ENCODE measurements at places on chromosomes 2 and 18.

DNA sequence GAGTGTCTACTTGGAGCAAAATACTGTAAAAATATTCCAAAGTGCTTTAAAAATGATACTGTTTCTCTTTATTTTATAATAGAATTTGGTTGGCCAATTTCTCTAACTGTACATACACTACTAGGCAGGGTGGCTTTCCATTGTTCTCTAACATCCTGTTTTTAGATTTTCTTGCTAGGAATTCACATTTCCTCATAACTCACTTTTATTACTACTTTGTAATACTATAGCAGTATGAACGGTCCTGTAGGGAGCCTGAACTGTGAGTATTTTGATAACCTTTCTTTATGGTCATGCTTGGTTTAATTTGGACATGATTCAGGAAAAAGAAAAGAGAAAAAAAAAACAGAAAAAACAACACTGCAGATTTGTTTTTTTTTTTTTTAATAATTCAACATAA is 37.8 kb downstream of the GCG start:
- no peak for DNase-seq

GRCh38 chr2:171210864-171211431 is 50.3 kb upstream of the TLK1 start:
- DNase-seq, result no peak

GRCh38 chr2:124159166-124159565 is 134.1 kb downstream of the CNTNAP5 start:
- no peak for DNase-seq

- DNase-seq, result peak; percentile 54
Measured at GRCh38 chr18:47730795-47731194, 199.7 kb downstream of the SMAD2 start.

DNA sequence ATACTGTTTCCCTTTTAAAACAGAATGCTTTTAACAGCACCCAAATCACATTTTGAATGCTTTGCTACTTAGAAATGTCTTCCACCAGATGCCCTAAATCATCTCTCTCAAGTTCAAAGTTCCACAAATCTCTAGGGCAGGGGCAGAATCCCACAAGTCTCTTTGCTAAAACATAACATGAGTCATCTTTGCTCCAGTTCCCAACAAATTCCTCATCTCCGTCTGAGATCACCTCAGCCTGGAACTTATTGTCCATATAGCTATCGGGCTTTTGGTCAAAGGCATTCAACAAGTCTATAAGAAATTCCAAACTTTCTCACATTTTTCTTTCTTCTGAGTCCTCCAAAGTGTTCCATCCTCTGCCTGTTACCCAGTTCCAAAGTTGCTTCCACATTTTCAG is 1374.5 kb upstream of the NXPH2 start:
- DNase-seq, result no peak

DNA sequence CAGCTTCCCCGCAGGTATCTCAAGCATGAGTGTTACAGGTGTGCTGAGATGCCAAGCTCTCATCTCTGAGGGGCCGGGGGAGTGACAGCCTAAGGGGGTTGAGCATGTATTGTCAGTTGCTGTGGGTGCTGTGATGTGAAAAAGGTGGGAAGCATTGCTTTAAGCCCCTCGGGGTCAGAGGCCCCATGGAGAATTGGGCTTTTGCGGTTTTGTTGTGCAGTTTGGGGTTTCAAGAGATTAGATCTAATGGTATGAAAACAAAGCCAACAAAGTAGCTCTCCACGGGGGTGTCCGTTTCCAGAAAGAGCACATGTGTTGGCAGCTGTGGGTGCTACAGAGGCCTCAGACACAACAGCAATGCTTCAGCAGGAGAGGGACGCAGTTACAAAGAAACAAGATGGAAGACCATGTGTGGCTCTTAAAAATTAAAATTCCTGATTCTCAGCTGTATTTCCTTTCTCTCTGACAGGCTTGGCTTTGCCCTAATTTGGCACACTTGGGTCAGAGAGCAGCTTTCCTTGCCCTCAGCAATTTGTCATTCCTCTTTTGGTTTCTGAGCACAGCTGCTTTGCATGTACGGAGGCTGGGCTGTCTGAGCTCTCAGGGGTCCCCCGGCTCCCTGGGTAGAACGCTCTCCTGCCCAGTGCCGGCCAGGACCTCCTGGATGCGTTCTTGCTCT is 69.9 kb downstream of the TMEM247 start:
- DNase-seq, result no peak

- DNase-seq, result no peak
Measured at GRCh38 chr2:241811201-241811951, 2.4 kb downstream of the NEU4 start.

- no peak for DNase-seq
Measured at GRCh38 chr18:62537946-62538345, 15.1 kb downstream of the ZCCHC2 start.

- no peak for DNase-seq
Measured at GRCh38 chr2:143819764-143820163, 690.5 kb downstream of the ARHGAP15 start.

- DNase-seq, result no peak
Measured at GRCh38 chr2:16191431-16192200, 251.3 kb downstream of the MYCN start.

GRCh38 chr18:9869715-9870430 is 15.9 kb upstream of the TXNDC2 start:
- DNase-seq, result peak; percentile 95

DNA sequence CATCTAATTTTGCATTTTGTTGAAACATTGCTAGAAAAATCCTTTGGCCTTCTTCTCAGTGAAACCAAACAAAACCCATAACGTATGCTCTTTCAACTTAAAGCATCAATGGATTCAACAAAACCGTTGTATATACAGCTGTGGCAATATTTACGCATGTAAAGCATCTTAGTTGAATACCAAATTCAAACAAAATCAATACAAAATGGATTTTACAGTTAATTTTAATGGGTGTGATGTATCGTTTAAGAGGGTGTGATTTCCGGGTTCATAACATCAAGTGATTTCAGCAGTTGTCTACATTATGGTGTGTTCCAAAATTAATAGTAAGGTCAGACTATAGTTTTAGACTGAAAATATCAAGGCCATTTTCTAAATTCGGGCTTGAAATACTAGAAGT is 198.2 kb downstream of the TGIF1 start:
- no peak for DNase-seq

DNA sequence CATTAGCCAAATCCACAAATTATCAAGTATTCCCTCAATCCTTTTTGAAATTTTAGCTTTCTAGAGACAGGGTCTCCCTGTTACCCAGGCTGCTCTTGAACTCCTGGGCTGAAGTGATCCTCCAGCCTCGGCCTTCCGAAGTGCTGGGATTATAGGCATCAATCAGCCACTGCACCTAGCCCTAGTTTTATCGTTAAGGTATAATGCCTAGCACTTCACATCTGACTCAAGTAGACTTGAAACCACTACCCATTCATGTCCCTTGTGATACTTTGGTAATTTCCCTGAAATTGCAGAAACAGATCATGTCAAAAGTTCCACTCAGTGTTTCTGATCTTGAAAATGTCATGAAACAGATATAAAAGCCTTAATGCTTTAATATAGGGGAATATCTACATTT is 26.3 kb downstream of the MEX3C start:
- no peak for DNase-seq

DNA sequence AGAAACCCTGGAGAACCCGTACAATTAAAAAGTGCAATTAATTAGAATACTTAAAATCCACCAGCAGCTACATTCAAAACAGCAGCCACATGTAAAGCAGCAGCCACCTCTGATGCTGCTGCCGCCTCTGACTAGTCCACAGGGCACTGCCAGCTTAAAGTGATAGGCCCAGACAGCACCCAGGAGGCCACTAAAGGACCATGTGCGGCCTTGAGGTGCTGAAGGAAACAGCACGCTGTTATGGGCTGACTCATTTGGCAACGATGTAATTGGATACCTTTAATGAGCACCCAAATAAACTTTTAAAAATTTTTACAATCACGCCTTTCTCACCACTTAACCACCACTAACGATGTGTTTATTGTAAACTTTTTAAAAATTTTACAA is 209.3 kb upstream of the NCKAP5 start:
- no peak for DNase-seq

GRCh38 chr2:215839309-215839708 is 174.0 kb downstream of the MREG start:
- DNase-seq, result no peak

DNA sequence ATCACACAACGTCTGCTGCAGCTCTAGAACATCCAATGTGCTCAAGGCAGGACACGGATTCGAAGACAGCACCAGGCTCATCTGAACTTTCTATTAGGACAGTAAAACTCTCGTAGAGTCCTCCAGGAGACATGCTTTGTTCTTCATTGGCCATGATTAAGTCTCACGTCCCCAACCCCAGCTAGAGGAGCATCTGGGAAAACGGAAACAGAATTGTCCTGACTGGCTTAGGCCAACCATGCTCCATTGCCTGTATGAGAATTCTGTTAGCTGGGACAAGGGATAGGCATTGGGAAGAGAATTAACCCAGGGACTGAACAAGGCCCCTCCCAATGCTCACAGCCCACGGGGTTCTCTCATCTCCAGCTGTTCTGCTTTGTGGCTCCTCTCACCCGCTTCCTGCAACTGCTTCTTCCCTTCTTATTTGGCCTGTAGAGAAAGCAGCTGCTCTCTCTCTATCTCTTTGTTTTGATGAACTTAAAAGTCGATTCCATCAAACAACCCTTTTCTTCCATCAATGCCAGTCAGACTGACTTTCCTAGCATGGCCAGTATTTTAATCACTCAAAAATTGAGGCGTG is 75.6 kb downstream of the C1QL2 start:
- no peak for DNase-seq

GRCh38 chr2:181123798-181124231 is 143.4 kb downstream of the UBE2E3 start:
- DNase-seq, result no peak

- no peak for DNase-seq
Measured at GRCh38 chr18:59275406-59275949, 2.2 kb upstream of the RAX start.

- no peak for DNase-seq
Measured at GRCh38 chr18:62790871-62791772, 75.8 kb downstream of the PHLPP1 start.

- DNase-seq, result no peak
Measured at GRCh38 chr2:57760381-57760801, 286.2 kb upstream of the VRK2 start.

- no peak for DNase-seq
Measured at GRCh38 chr2:219404291-219404910, 13.8 kb upstream of the DES start.

DNA sequence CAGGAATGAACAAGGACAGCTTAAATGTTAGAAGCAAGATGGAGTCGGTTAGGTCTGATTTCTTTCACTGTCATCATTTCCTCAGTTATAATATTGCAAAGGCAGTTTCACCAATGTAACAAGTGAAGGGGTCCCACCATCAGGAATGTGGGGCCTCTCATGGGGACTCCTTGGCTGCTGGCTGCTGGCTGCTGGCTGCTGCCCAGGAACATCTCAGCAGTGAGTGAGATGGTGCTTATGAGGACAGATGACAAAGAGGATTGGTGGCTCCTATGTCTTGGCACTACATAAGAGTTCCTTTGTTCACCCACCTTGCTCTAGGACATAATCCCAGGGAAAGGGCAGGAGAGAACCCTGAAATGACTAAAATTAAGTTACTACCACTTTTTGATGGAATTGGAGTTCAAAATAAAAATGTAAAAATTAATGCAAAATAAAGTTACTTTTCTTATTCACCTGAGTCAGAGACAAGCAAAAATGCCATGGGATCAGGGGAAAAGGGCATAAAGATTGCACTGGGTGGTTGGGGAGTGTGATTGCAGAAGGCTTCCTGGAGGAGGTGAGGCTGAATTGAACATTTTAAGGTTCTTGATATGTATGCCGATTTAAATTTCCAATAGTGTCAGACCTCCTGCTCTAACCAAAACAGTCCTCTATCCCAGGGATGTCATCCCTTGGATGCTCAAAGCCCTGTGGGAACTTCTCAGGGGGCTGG is 23.4 kb downstream of the TMEM177 start:
- DNase-seq, result no peak

DNA sequence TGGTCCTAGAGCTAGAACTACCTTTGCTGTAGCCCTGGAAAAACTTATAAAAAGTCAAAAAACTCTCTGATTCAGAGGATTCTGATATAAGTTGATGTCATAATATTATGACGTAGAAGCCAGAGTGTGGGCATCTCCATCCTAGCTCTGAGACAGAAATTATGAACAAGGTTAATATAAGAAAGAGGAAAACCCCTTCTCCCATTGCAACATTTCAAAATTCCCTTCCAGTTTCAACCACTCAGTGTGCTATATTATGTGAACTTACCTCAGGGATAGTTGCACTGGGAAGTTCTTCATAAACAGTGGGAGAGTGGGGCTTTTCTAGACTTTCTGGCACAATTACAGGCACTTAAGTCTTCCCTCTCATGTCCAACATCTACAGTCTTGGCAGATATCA is 171.6 kb downstream of the PIK3C3 start:
- no peak for DNase-seq

- peak; percentile 81 for DNase-seq
Measured at GRCh38 chr2:200319548-200320337, 13.2 kb downstream of the SPATS2L start.

DNA sequence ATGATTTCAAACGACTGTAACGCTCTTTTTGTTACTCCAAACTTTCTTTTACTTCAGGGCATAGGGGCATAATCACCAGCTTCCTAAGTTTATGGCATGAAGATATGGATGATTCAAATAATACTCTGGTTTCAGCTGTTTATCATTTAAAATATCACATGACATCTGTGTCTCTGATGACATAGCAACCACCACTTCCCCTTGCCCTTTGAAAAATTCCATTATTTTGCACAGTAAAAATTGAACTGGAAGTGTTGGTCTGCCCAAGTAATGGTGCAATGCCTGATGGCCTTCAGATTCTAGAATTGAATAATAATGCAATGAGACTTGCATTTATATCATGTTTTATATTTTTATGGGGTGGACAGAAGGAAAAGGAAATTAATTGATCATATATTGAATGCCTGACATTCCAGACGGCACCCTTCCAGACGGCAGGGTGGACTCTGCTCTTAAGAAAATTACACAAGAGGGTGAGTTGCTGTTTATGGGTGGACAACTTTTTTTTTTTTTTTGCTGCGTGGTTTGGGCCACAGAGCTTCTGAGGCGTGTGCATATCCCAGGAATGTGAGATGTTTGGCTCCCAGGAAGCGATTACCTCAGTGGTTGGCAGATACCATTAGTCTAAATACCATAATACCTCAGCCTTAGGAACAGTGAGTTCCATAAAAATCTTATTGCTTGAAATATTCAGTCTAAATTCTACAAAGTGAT is 101.7 kb upstream of the ZNF521 start:
- peak; percentile 76 for DNase-seq

GRCh38 chr2:176356251-176356650 is 87.0 kb downstream of the MTX2 start:
- no peak for DNase-seq

DNA sequence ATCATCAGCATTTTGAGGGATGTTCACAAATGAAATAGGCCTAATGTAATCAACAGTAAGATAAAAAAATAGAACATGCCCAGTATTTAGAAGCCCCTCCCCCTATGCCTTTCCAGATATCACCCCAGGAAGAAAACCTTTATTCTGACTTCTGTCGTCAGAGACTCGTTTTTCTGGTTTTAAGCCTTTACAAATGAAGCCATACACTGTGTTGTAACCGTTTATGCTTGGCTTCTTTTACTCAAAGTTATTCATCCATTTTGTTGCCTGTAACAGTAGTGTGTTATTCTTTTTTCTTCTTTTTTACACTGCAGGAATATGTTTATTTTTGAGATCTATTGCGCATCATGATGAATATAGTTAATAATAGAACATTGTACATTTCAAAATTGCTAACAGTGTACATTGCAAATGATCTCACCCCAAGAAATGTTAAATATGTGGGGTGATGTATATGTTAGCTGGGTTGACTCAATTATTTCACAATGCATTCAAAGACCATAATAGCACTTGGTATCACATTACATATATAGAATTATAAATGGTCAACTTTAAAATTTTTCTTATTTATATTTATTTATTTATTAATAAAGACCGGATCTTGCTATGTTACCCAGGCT is 28.1 kb upstream of the PNPT1 start:
- peak; percentile 83 for DNase-seq
